ENCODE measurements at places on chromosomes 3 and 15. TPM values are rescaled to one million over a fixed set of nuclear protein-coding genes. Genes with fewer than 3 reads are reported as not detected.
A peak's percentile ranks its signal among the peaks of the same experiment; 100 is the strongest.

GRCh38 chr3:150370122-150370602 lies 37.9 kb upstream of the TSC22D2 start:
- no peak for DNase-seq

- DNase-seq: no peak
These were observed 24.1 kb upstream of the RASGRP1 start for GRCh38 chr15:38588672-38589071.

- DNase-seq: peak; percentile 63
These were observed 14.6 kb upstream of the SNRPA1 start for GRCh38 chr15:101309436-101310160.

DNA sequence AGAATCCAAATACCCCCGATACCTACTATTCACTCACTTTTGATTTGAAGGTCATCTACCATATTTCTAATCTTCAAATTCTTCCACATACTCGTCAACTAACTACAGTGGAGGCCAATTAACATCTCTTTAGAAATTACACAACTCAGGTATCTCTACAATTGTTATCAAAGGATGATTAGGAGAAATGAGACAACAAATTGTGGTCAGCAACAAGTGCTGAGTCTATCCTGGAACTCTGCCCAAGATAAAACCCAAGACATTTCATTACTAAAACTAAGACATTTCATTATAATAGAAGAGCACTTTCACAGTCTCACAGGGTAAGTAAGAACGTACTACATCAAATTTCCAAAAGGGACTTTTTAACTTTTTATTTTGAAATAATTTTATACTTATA lies 100.0 kb downstream of the TBC1D5 start:
- no peak for DNase-seq

- DNase-seq: no peak
These were observed 27.3 kb upstream of the MBNL1 start for GRCh38 chr3:152241142-152242017.

- no peak for DNase-seq
These were observed 109.3 kb downstream of the NEO1 start for GRCh38 chr15:73161546-73161945.

The TMCO5A gene
- total RNA-seq: not detected

The ZNF717 gene
- total RNA-seq: 16.8 TPM

The CHRNA7 gene
- total RNA-seq: 9.6 TPM
